Stimulated activated CD4-positive, alpha-beta T cell treated with anti-CD3 and anti-CD28 coated beads, Interleukin-12 subunit alpha, Interleukin-12 subunit beta, amount 100 ng/mL, for 4 hours (primary cell): ENCODE measurements at places on chromosomes 16 and 17.

GRCh38 chr17:48137656-48138055, 30.1 kb downstream of the SNX11 start:
- no peak for DNase-seq

- no peak for DNase-seq
Measured at GRCh38 chr16:88939972-88940861, 36.8 kb downstream of the CBFA2T3 start.

DNA sequence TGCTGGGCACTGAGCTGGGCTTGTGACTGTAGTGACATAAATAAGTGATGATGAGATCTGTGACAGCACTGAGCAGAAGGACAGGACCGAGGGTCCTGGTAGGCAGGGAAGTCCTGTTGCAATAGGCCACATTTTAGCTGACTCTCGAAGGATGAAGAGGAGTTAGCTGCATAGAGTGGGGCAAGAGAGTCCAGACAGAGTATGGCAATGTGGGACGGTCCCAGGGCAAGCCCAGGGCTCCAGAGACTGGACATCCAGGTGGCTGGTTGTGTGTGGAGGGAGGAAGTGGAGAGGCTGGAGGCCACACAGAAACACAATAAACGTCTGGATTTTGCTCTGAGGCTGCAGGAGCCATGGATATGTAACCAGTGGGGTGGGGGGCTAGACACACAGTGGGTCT, 64.5 kb upstream of the ZNF423 start:
- DNase-seq: no peak

DNA sequence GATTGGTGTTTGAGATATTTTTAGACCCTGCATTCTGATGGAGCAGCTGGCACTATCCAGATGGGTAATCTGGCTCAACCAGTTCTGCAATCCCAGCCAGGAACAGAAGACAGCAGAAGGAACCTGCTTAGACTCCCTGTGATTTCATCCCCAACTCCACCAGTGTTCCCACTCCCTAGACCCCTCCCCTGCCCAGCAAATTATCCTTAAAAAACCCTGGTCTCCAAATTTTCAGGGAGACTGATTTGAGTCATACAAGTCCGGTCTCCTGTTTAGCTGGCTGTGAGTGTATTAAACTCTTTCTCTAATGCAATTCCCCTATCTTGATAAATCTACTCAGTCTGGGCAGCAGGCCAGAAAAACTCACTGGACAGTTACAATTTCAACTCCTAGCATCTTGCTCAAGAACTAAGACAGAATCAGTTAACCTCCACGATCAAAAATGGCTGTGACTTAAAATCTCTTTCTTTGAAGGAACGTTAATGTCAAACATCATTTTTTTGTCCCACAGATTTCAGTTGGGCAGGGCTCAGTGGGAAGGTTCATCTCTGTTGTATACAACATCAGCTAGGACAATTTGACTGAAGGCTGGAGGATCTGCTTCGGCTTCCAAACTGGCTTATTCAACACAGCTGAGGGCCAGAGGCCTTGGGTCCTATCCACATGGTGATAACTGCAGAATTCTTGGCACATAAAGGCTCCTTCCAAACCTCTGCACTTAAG, 4.9 kb upstream of the RBL2 start:
- DNase-seq: no peak

DNA sequence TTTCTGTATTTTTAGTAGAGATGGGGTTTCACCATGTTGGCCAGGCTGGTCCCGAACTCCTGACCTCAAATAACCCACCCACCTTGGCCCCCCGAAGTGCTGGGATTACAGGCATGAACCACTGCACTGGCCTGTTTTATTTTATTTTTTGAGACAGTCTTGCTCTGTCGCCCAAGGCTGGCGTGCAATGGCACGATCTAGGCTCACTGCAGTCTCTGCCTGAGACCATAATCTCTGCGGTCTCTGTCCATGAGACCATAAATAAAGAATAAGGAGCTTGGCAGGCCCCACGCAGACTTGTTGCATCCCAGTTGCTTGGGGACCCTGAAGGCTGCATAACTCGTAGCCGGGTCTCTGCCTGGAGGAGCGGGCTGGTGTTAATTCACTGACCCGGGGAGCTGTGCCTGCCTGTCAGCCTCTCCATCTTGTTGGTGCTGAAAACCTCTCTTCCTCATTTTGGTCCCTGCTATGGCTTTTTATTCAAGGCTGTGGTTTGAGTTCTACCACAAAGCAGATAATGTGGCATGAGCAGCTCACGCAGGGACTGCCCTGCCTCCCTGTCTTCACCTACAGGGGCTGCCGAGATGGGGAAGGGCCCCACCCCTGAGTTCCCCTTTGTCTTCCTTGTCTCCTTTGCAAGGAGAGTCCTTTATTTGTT, 82.1 kb downstream of the MSI2 start:
- no peak for DNase-seq

GRCh38 chr17:82366749-82367148, 4.8 kb upstream of the UTS2R start:
- DNase-seq: no peak
